ENCODE measurements at places on chromosomes 6 and 20.

DNA sequence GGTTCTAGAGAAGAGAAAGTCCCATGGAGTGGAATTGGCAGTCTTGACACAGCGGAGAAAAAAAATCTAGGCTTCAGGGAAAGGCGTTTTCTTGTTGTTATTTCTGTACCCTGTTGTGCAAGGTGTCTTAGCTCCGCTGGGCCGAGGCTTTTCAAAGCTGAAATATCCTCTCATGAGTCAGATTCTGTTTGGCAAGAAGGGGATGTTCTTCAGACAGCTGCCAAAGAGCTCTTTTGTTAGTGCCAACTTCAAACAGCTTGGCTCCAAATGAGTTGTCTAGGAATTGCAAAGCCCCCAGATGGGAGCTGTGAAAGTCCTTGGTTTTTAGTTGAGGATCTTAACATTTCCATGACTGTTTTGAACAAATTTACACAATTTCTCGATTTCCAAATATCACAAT lies 45.6 kb downstream of the LRRN4 start:
- no peak for DNase-seq

GRCh38 chr6:137962725-137963124 lies 95.7 kb downstream of the TNFAIP3 start:
- no peak for DNase-seq

DNA sequence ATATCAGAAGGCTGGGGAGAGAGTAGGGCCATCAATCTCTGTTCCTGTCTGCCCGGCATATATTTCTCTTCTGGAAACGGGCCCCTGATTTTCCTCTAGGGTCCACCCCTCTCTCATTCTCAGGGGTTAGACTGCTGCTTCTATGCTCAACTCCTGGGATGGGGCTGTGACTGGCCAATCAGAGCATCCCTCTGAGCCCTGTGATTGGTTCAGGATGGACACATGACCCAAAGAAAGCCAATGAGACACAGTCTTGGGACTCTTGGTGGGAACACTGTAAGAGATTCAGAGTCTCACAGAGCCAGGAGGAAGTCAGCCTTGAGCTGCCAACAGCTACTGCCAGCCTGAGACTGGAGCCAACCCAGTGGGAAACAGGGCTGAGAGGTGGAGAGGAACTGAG lies 31.0 kb upstream of the KCNB1 start:
- no peak for DNase-seq

GRCh38 chr6:113104951-113105350 lies 752.2 kb upstream of the MARCKS start:
- DNase-seq, result no peak

GRCh38 chr6:33181141-33181540 lies 11.1 kb downstream of the COL11A2 start:
- DNase-seq, result no peak

DNA sequence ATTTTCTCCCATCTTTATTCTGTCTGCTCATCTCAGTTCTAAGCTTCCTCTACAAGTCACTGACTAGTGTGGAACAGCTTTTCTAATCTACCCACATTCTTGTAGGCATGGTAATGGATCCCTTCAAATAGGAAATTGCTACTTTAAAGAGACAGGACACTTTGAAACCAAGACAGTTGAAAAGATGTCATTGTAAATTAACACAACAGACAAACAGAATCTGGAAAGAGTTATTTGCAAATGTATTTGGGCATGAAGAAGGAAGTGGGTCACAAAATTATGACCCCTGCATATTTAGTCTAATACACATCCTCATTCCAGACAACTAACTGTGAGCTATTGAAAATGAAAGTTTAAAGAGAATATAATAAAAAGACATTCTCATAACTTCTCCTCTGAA lies 298.2 kb upstream of the MARCKS start:
- no peak for DNase-seq

- DNase-seq, result no peak
Observed at GRCh38 chr20:42406826-42407225, 782.9 kb downstream of the PTPRT start.

GRCh38 chr20:44018259-44018941 lies 103.7 kb downstream of the TOX2 start:
- DNase-seq, result no peak

DNA sequence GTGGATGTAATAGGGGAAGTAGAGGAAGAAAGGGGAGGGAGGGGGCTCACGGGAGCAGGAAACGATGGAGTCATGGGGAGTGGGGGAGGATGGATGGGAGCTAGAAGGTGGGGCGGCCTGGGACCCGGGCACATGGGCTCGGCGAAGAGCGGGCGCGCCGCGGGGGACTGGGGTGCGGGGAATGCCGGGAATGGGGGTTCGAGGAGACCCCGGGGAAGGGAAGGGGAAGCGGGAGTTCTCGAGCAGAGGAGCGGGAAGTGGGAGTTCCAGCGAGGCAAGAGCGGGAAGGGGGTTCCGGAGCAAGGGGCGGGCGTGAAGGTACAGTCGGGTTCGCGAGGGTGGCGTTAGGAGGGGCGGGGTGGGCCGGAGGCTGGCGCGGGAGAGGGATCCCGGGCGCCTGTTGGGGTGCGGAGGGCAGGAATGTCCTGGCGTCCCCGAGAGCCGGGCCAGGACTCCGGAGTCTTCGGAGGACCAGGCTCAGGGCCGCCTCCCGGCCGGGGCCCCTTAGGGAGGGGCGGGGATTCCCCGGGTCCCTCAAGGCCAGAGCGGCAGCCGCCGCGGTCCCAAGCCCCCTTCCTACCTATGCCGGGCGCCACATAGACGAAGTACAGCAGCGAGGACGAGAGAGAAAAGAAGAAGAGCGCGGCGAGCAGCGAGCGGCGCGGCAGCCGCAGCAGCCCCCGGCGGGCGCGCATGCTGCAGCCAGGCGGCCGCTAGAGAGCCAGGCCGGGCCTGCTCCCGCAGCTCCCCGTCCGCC lies 504 bp downstream of the B4GALT5 start:
- DNase-seq, result no peak

DNA sequence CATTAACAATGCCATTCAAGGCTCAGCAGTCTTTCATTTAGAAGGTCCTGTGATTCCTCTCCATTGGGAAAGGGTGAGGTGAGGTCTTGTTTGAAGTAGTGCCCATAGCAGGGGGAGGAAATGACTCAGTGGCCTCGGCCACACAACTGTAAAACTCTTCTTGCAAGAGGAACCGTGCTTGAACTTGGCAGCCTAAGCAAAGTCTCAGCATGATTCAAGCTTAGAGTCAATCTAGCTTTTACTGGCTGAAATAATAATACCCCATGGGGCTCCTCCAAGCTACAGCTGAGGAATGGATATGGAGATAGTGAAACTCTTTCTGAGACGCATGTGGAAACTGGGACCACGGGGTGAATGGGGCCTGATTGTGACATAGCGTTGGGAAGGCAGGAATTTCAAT lies 428.2 kb downstream of the BMP2 start:
- DNase-seq, result no peak

DNA sequence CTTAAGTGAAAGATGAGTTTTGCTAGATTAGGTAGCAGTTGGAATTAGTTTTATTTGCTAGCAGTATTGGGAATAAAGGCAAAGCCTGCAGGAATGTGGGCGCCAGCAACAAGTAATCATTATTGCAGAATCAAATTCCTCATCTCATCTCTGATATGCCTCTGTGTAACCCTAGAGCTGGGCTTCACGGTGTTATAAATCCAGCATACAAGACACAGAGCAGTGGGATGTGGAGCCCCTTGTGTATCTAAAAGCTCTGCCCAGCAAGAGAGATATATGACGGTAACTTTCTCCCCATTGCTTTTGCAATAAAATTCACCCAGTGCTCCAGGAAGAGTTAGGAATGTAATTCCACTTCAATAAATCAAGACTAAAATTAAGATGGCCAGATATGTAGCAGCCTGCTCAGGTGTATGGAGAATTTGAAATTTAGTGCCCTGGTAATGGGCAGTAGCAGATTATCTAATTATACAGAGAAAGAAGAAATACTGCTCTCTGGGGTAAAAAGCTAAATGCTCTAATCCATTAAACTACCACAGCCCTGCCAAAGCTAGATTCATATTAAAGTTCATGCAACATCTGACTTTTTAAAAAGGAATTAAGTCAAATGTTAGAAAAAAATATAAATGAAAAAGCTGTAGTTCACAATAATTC lies 5.6 kb upstream of the BLOC1S5 start:
- DNase-seq, result no peak

GRCh38 chr6:82910820-82911219 lies 154.8 kb downstream of the UBE3D start:
- no peak for DNase-seq

DNA sequence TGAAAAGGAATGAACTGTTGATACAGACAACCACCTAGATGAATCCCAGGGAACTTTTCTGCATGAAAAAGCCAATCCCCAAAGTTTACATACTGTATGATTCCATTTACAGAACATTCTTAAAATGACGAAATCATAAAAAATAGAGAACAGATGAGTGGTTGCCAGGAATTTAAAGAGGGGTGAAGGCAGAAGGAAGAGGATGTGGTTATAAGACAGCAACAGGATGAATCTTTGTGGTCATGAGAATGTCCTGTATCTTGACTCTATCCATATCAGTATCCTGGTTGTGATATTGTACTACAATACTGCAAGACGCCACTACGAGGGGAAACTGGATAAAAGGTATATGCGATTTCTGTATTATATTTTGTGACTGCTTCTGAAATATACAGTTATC lies 70.1 kb upstream of the EMILIN3 start:
- DNase-seq, result no peak

GRCh38 chr6:105330913-105331312 lies 72.0 kb downstream of the PREP start:
- DNase-seq, result no peak

GRCh38 chr6:149483849-149484655 lies 762 bp downstream of the ZC3H12D start:
- no peak for DNase-seq

GRCh38 chr20:25019381-25020155 lies 27.0 kb upstream of the APMAP start:
- no peak for DNase-seq

- no peak for DNase-seq
Observed at GRCh38 chr6:51927450-51927849, 160.0 kb downstream of the PKHD1 start.

DNA sequence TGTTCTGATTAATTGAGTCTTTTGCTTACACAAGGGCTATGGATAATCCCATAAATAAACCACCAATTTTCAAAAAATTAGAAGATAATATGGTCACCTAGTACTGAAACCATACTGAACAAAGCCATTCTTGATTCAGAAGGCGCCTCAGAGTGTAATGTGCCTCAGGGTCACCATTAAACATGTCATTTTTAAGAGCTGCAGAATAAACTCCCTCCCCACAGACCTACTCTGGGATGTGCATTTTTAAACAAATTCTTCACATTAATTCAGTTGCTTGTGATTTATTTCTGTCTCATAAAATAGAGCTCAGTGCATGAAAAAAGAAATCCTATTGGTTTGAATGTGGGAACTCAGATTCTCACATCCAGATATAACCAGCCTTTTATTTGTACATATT lies 202.1 kb upstream of the HEY2 start:
- no peak for DNase-seq

DNA sequence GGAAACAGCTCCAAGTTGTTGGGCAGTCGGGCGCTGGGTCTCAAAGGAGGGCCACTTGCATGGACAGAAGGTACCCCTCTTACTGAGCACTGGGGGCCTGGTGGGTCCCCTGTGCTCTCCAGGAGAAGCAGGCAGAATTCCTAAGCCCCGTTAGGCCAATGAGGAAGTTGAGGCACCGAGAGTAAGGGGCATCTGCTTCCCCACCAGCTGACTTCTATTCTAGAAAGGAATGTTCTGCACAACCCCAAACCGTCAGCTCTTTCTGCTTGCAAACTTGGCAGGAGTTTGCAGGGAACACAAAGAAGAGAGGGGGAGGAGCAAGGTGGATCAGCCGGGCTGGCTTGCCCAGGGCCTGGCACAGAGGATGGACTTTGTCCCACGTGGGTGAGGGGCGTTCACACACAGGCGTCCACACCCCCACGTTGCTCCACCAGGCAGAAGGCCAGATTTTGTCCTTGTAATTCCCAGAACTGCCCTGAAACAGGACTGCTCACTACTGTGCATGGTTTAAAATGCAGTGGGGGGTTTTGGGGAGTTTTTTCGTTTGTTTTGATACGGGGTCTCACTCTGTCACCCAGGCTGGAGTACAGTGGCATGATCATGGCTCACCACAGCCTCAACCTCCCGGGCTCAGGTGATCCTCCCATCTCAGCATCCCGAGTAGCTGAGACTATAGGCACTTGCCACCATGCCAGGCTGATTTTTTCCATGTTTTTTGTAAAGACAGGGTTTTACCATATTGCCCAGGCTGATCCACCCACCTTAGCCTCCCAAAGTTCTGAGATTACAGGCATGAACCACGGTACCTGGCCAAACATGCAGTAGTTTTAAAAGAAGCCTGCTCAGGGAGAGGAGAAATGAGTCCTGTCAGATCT lies 93.3 kb downstream of the SNX5 start:
- DNase-seq, result no peak

GRCh38 chr20:17571153-17571527 lies 1.3 kb downstream of the DSTN start:
- DNase-seq, result no peak

DNA sequence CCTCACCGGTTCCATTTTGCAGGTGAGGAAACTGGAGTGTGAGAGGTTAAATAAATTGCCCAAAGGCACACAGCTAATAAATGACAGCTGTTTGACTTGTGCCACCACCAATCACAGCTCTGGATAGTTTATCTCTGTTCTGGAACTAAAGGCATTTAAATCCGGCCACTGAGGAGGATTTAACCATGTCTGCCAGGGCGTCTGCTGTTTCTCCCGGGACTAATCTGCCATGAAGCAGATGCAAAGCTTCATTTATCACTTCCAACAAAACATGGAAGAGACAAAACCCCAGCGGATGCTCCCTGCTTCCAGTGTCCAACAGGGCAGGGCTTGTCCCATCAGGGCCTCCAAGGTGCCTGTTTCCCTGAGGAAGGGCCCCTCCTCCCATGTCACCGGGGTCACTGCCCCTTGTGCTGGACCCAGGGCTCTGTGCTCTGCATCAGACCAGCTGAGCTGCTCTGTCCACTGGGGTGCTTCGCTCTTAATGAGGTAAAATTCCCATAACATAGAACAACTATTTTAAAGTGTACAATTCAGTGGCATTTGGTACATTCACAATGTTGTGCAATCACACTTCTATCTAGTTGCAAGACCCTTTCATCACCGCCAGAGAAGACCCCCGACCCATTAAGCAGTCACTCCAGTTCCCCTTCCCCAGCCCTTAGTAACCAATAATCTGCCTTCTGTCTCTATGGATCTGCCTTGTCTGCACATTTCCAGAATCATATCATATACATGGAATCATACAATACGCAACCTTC lies 244.3 kb downstream of the PTPRT start:
- DNase-seq, result no peak

- no peak for DNase-seq
Observed at GRCh38 chr6:14671261-14671681, 553.7 kb downstream of the CD83 start.

GRCh38 chr6:138105880-138106664 lies 1.1 kb downstream of the PERP start:
- DNase-seq, result no peak

DNA sequence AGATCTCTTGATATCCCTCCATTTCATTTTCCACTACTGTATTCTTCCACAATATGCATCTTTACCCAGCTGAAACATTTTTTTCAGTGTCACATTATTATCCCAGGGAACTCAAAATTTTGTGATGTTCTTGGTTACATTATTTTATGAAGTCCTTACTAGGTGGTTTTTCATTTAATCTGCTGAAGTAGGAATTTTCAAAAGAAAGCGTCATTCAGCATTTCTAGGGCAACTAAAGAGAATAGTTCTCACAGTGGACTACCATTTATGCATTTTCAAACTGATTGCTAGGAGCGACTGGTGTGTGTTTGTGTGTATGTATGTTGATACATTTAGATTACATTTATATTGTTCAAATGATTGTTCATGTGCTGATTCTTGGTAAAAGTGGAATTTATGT lies 2.4 kb upstream of the TMEM30A start:
- DNase-seq, result no peak

GRCh38 chr6:163635315-163635714 lies 220.8 kb downstream of the QKI start:
- no peak for DNase-seq
